ENCODE measurements at places on chromosomes 2 and 18. TPM values are rescaled to one million over a fixed set of nuclear protein-coding genes. Genes with fewer than 3 reads are reported as not detected.

Gene GKN2
- polyA plus RNA-seq = 0.41 TPM

Gene IL1RL2
- 0.67 TPM for polyA plus RNA-seq

Gene SERPINB10
- polyA plus RNA-seq = not detected

Gene CNDP1
- 0.12 TPM for polyA plus RNA-seq

Gene IL1RN
- polyA plus RNA-seq = 21.7 TPM

Gene ANTXR1
- 9.6 TPM for polyA plus RNA-seq

Gene LCT
- polyA plus RNA-seq = 0.11 TPM

Gene MC5R
- not detected for polyA plus RNA-seq

Gene TCF7L1
- 22.3 TPM for polyA plus RNA-seq

Gene TMEM37
- polyA plus RNA-seq = 77.7 TPM

Gene C2orf66
- polyA plus RNA-seq = not detected

Gene CACNB4
- 0.21 TPM for polyA plus RNA-seq

Gene SLC11A1
- 59.0 TPM for polyA plus RNA-seq

Gene AMER3
- polyA plus RNA-seq = 0.03 TPM

Gene CNGA3
- not detected for polyA plus RNA-seq

Gene PMAIP1
- polyA plus RNA-seq = 0.46 TPM

Gene PRSS56
- polyA plus RNA-seq = not detected

Gene EPG5
- polyA plus RNA-seq = 2.9 TPM

Gene TMEM247
- polyA plus RNA-seq = not detected

Gene RAB12
- polyA plus RNA-seq = 8.5 TPM

Gene ANKRD30B
- polyA plus RNA-seq = 0.45 TPM

Gene UCN
- polyA plus RNA-seq = 1.8 TPM

Gene DSC2
- 2.8 TPM for polyA plus RNA-seq

Gene KCNIP3
- 14.1 TPM for polyA plus RNA-seq

Gene SPOPL
- 5.7 TPM for polyA plus RNA-seq

Gene ASB18
- polyA plus RNA-seq = not detected

Gene CGREF1
- 3.3 TPM for polyA plus RNA-seq

Gene DYNAP
- polyA plus RNA-seq = 0.10 TPM

Gene ADRA2B
- 0.35 TPM for polyA plus RNA-seq

Gene NTSR2
- 2.2 TPM for polyA plus RNA-seq

Gene CRYGD
- polyA plus RNA-seq = not detected

Gene KCNF1
- 0.03 TPM for polyA plus RNA-seq

Gene ITSN2
- polyA plus RNA-seq = 15.2 TPM

Gene HOXD4
- 3.8 TPM for polyA plus RNA-seq

Gene IMPACT
- polyA plus RNA-seq = 10.7 TPM

Gene TMEM169
- polyA plus RNA-seq = 0.28 TPM

Gene SELENOI
- polyA plus RNA-seq = 2.7 TPM

Gene SPDYA
- polyA plus RNA-seq = not detected

Gene PSMA8
- polyA plus RNA-seq = 0.10 TPM

Gene DSG2
- polyA plus RNA-seq = 13.4 TPM

Gene FAM237A
- not detected for polyA plus RNA-seq

Gene GRB14
- 3.0 TPM for polyA plus RNA-seq
